ENCODE measurements at places on chromosomes 4 and X.

DNA sequence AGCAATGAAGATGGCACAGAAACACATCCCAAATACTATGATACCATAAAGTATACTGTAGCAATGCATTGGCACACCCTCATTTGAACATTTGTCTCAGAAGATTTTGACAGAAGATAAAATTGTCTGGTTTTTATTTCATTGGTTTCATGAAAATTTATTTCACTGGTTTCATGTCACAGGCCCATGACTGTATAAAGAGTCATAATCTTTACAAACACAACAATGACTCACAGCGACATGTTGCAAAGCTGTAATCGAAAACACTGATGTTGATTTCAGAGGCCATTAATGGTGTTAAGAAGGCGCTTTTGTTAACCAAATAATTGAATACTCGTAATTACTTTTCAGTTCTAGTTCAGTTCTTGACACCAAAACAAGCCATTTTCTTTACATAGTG lies 8.1 kb upstream of the DTHD1 start:
- no peak for DNase-seq

- DNase-seq, result peak; percentile 43
Observed at GRCh38 chr4:185396724-185397385, at the start of gene ANKRD37. TSS of gene ANKRD37 (plus strand) at chr4:185396841. CDS start at chr4:185396924, 83 bp downstream.

DNA sequence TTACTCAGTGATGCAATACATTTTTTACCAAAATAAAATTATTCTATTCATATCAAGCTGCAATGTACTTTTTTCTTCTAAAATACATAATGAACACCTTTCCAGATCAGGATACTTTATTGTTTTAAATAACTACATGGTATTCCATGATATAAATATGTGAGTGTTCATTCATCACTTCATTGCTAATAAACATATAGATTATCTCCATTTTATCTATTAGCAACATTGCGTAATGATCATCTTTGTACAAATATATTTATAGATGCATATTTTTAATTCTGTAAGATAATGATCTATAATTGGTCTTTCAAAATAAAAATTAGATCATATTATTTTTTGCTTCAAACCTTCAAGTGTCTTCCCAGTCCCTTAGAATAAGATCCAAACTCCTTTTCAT lies 156.1 kb upstream of the HHIP start:
- no peak for DNase-seq

DNA sequence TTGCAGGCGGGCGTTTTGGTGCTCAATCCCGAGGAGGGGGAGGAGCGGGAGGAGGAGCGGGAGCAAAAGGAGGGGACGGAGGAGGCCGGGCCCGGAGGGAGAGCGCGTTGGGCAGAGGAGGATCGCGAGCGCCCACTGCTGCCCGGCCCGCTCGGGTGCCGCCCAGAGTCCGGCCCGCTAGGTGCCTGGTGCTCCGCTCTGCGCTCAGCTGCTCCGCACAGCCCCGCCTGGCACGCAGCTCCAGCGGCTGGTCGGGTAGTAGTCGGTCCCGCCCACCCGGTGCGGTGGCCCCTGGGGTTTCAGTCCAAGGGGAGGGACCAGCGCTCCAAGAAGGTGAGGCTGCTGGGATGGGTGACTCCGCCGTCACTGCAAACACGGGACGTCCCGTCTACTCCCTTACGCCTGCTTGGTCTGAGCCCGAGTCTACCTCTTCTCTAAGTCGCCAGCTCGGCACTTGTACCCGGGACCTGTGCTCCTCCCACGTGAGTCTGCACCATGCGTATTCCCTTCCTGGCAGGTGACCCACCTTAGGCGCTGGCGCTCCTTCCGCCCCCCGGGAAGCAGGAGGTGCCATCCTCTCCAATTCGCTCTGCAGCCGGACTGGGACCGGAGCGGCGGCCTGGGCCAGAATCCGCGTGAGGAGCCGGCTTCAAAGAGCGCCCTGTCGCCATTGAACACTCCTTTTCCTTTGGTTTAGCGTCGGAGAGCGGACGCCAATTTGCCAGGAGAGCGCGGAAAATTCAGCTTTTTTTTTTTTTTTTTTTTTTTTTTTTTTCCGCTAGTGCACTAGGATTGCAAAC lies 405 bp upstream of the HS3ST1 start:
- peak; percentile 94 for DNase-seq

DNA sequence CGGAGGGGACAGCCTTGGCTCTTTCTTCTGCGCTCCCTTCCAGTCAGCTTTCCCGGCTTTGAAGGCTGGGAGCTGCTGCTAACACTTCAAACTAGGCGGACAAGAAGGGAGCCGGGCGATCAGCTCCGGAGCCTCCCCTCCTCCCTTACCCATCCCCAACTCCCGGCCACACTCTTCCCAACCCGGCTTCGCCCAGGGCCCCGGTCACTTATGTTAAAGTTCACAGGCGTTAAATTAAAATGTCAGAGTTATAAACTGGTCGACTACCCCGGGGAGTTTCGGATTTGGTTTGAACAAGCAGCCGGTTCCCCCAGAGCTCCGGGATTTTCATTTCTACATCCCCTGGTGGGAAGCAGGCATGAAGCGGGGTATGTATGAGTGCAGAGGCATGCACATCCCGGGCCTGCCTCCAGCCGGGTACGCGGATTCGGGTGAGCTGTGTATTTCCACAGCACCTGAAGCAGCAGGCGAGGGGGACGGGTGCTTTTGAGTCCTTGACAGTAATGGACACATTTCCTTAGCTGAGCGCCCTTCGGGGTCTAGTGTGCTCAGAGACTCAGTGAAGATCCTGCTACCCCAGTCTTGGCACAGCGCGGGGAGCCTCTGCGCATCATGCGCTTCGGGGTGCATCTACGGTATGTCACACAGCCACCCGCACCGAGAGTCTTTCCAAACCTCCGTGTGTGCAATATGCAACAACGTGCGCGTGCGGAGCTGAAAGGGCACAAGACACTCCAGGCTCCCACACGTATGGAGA lies 880 bp downstream of the UNC5C start:
- peak; percentile 52 for DNase-seq

DNA sequence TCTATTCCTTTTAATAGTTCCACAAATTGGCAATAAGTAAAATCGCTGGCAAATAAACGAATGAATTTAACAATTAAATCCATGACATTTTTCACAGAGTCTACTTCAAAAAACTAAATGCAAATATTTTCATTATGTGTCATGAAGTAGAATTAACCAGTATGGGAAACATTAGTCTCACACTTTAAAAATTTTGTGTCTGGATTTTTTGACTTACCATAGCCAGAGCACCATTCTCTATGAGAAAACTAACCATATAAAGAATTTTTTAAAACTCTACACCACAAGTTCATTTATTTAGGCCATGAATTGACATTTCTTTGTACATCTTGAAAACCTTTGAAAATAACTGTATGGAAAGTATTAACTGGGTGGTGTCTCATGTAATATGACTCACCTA lies 41.2 kb downstream of the PRDM5 start:
- DNase-seq, result no peak

DNA sequence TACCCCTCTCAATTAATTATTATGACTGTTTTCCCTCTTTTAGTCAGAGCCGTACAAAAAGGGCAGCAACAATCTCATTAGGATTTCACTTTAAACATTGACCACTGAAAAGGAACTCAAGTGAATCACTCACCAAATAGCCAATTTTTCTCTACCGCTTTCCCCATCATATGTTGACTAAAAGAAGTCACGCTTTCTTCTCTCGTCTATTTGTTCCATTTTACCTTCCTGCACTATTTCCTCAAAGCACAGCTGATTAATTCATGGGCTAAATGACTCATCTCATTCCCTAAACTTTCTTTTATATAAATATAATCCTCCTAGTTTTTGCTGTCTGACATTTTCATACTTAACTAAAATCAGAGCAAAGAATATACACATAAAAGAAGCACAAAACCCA lies 8.2 kb downstream of the MID1 start:
- no peak for DNase-seq

Measured in G401 (cell line).